AG09309 (cell line): ENCODE measurements at places on chromosomes 16 and 17.
A peak's percentile ranks its signal among the peaks of the same experiment; 100 is the strongest.

GRCh38 chr16:66481943-66482390 is 54.9 kb downstream of the BEAN1 start:
- DNase-seq, result no peak

- DNase-seq, result no peak
These were observed 542 bp downstream of the KLHL36 start for GRCh38 chr16:84648595-84649510.

GRCh38 chr17:68257934-68258333 is 10.1 kb downstream of the AMZ2 start:
- no peak for DNase-seq

GRCh38 chr16:27571433-27572326 is 21.7 kb downstream of the KATNIP start:
- DNase-seq, result no peak

DNA sequence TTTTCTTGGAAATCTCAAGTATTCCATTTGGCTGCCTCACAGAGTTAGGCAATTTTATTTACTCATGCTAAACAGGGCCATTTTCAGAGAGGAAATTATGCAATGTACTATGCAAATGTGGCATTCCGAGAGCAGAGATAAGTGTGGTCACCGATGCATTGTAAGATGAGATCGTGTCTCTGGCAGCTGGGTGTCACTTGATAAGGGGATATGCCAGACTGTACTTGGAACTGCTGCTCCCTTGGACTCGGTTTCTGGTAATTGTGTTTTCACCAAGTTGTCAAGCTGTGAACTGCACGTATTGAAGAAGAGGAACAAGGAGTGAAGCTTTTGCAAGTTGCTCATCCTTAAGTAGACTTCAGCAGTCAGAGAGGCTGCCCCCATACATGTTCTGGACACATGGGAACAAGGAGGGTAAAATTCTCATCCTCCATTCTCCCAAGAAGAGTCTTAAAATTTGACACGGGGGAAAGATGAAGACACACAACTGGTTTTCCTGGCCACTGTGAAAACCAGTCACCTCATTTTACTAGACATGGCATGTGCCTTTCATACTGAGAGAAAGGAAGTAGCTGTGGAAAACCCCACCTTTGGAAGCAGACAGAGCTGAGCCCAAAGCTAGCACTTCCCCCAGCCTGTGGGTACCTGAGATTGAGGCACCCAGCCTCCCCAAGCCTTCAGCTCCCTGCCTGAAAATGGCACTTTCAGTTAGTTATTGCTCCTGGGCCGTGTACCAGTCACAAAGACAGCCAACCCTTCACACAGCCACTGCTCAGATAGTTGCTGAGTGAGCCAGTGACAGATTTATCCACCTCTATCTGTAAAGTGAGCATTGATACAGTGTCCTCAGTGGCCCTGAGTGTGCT is 150.7 kb downstream of the SOCS1 start:
- DNase-seq, result peak; percentile 86

GRCh38 chr16:30997725-30998711 is 12.4 kb downstream of the STX1B start:
- DNase-seq, result no peak

- DNase-seq, result no peak
These were observed 22.5 kb downstream of the METRNL start for GRCh38 chr17:83101805-83102480.

- DNase-seq, result no peak
These were observed 33.1 kb upstream of the ST6GALNAC1 start for GRCh38 chr17:76676629-76677028.
